ENCODE measurements at places on chromosomes 4 and X. TPM values are rescaled to one million over a fixed set of nuclear protein-coding genes. Genes with fewer than 3 reads are reported as not detected.
A peak's percentile ranks its signal among the peaks of the same experiment; 100 is the strongest.

TEX13C gene
- not detected for total RNA-seq

C1QTNF7 gene
- total RNA-seq, result 2.2 TPM

FBXW7 gene
- total RNA-seq, result 64.0 TPM

PFKFB1 gene
- total RNA-seq, result 0.31 TPM

DNA sequence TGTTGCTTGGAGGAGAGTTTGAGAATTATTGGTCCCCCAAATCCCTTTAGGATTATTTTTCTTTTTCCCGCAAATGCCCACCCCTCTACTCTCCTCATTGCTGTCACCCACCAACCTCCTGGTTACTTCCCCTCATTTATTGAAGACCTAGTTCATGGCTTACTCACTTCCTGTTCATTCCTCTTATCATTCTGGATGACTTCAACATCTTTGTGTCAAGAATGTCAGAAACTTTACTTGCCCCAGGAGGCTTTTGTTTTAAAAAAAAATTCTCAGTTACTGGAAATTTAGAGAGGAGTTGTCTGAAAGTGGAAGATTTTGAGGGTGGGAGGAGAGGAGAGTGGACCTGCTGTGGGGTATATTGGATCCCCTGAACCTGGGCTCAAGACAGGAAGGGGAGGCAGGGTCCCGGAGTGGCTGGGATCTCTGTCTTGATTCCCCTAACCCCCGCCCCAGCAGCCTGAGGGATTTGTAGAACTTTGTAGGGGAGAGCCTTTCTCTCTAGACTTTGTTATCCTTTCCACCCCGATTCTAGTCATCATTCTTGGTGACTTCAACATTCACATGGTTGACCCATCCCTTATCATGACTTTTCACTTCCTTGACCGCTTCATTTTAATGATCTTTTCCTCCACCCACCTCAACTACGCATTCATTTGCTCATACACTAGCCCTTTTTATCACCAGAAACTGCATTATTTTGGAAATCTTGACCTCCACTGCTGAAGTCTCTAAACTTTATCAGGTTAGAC is 69.9 kb upstream of the ESX1 start:
- no peak for DNase-seq

DNA sequence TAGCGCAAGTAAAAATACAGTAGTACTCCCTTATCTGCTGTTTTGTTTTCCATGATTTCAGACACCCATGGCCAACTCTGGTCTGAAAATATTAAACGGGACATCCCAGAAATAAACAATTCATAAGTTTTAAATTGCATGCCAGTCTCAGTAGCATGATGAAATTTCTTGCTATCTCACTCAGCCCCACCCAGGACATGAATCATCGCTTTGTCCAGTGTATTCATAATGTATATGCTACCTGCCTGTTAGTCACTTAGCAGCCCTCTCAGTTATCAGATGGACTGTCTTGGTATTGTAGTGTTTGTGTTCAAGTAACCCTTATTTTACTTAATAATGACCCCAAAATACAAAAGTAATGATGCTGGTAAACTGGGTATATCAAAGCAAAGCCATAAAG is 158.2 kb upstream of the DDIT4L start:
- no peak for DNase-seq

- DNase-seq, result no peak
Measured at GRCh38 chr4:62928483-62928882, 1480.8 kb downstream of the TECRL start.

DNA sequence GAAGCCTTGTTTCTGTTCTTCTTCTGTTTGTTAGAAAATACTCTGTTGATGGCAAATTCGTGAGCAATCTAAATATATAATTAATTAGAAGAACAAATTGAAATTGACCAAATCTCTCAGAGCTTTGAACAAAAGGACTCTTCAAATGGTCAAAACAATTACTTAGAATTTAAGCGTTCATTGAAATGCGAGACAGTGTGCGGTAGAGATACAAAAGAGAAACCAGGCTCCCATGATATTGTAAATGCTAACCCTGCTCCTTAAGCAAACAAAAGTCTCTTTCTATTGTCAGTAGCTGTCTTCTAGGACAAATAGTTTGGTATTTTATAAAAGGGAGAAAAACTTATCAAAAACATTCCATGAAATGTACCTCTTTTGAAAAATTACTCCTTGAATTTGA is 453.4 kb upstream of the MAGEB2 start:
- no peak for DNase-seq

DNA sequence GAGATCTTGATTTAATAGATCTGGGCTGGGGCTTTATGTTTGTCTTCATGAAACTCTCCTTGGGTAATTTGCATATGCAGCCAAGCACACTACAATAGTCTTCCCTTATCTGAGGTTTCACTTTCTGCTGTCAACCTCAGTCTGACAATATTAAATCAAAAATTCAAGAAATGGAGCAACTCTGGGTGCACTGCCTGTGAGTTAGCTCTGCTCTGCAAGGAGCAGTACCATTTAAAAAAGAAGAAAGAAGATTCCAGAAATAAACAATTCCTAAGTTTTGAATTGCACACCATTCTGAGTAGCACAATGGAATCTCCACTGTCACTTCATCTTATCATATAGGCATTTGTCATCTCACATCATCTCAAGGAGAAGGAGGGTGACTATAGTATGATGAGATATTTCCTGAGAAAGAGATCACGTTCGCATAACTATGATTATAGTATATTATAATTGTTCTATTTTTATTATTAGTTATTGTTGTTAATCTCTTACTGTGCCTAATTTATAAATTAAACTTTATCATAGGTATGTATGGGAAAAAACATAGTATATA is 9.4 kb downstream of the FNIP2 start:
- DNase-seq, result no peak

DNA sequence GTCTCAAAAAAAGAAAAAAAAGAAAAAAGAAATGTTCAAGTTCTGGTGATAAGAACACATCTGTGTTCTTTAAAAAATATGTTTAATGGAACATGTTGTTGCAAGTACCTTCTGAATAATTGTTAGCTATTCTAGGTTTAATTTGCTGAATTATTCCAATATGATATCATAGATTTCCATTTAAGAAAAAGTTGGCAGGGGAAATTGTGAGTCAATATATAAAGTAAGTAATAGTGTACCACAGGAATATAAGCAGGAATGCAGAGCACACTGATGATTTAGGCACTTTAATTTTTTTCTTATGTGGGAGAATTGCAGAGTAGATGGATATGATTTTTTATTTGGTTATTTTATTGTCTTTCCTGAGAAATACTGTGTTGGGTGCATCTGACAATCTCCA is 190.7 kb downstream of the RPA4 start:
- no peak for DNase-seq

DNA sequence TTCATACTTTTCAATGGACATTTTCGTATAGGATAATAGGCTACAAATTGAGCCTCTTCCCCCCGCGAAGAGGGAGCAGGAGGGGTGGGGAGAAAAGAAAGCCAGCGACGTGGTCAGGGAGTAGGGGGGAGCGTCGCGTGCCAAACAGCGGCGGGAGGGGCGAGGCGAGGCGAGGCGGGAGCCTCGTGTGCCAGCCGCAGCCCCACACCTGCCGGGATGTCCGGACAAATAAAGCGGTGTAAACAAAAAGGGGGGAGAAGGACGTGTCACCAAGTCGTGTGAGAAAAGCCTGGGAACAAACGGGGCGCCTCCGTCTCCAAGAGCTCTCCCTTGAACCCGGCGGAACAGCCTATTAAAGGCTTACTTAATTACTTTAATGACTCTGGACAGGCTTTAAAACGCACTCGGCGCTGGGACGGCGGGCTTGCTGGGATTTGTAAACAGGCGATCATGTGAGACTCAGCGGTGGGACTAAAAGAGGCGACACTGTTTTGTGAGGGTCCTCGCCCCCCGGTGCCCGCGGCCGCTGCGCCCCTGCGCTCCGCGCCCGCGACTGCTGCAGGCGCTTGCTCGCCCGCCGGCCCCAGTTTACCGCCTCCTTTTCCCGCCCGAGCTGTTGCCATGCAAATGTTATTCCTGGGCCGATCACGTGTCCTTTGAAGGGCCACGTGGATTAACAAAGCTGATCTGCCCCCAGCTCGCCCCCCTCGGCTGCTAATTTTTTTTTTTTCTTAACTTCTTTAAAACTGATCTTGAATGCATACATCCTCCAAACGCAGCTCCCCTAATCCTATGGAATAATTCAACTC is at the start of gene HELT:
Gene HELT (plus strand): TSS at position 527 of the 809 bp plus-strand sequence. CDS start 439 bp downstream, outside the sequence.
- DNase-seq, result no peak

DNA sequence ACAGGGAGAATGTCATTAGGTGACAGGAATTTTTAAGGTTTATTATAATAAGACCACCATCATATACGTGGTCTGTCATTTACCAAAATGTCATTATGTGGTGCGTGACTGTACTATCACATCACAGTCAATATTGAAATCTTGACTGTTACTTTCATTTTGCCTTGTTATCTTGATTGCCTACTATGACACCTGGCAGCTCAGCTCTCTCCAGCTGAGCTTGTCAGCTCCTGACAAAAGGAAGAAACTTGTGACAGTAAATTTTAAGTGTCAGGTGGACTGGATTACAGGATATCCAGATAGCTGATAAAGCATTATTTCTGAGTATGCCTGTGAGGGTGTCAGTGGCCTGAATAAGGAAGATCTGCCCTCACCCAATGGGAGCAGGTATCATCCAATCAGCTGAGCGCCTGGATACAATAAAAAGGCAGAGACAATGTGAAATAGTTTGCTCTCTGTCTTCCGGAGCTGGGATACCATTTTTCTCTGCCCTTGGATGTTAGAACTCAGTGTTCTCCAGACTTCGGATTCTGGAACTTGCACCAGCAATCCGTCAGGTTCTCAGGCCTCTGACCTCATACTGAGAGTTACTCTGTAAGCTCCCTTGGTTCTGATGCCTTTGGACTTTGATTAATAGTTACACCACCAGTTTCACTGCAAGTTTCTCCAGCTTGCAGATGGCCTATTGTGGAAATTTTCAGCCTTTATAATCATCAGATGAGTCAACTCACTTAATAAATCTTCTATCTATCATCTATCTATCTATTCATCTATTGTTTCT is 1454.7 kb upstream of the IGFBP7 start:
- no peak for DNase-seq

DNA sequence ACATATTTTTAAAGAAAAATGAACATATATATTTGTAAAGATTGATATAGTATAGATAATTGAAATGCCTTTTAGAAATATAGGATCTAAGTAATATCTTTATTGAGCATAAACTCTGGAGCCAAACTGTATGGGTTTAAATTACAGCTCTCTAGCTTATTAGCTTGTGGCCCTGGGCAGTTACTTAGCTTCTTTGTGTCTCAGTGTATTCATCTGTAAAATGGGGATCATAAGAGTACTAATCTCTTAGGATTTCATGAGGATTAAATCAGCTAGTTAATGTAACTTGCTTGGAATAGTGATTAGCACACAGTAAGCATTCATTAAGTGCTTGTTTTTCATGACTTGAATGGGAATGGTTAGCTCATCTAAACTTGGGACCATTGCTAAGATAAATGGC is 32.8 kb downstream of the TRAPPC11 start:
- no peak for DNase-seq

DNA sequence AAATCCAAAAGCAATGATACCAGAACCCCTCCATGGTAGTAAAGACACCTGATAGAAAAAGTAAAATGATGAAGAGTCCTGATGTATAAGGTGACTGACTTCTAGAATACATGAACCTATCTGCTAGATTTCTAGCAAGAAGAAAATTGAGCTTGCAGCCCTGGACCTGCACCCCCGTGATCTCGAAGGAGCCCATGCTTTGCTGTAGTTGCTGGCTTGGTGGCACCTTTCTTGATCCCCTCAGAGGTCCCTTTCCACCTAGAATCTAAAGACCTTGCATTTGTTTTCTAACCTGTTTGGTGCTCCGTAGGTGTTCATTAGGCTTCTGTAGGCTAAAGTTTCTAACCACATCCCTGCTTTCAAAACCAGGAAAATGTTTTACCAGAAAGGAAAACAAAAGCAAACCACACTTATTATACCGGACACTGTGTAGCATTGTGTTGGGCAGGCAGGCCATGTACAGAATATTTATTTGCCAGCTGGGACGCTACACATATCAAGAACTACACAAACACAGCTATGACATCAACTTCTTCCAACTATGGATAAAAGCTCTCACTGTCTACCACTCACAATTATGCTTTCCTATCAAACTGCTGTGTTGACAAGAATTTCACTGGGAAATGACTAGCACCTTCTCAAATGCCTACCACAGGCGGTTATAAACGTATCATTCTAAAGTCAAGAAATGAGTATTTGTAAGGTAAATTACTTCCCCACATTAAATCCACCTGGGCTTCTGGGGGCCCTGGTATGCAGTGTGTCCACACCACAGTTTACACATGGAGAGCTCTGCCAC is 316.2 kb downstream of the UNC5C start:
- no peak for DNase-seq

DNA sequence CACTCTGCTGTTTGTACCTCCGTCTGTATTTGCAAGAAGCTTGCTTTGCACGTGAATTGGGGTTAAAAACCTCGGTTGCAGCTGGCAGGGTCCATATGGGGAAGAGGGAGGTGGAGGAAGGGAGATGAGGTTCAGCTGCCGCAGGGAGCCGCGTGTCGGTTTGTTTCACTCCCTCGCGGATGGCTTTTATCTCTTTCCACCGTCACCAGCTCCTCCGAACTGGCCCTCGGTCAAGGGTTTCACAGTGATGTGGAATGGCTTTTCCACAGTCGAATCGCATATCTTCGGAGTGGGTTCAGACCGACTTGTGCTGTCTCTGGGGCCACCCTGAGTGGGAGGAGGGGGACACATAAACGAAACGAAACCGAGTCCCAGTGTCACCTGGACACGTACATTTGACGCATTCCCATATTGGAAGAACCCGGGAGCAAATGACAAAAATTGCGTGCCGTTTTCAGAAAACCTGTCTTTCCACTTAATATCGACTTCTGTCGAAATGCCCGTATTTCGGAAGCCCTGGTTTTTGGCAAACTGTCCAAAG is 929 bp downstream of the ZBTB33 start:
- DNase-seq, result peak; percentile 49

DNA sequence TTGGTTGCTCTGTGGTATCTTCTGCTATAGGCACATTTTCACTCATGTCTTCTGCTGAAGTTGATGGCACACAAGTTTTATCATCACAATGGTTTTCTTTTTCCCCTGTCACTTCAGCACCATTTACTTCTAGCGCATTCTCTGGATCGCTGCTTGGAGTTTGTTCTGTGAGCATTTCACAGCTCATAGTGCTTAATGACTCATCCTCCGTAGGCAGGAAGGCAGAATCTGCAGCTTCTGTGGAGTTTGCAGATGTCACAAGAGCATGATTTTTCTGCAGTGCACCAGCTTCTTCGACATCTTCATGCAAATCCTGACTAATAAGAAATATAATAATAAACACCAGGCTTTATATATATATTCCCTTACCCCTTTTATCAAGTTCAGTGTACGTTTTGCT is 83.6 kb downstream of the CHM start:
- no peak for DNase-seq

DNA sequence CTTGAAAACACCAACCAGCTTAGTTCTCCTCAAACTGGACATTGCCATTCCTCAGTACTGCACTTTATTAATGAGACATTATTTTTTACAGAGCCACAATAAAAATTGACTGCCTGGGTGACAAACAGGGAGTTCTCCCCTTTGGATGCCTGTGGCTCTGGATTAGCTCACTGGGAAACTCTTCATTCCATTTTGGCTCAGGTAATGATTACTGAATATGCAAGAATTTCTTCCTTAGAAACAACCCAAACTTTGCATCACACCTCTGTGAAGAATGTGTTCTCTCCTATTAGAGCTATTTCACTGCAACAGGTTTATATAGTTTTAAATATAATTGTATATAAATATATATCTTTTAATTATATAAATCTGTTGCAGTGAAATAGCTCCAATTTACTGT is 2065.8 kb downstream of the ARAP2 start:
- DNase-seq, result no peak

Measured in kidney (tissue), 22 donors.